ENCODE measurements at places on chromosomes 7 and 10. TPM values are rescaled to one million over a fixed set of nuclear protein-coding genes. Genes with fewer than 3 reads are reported as not detected.

DNA sequence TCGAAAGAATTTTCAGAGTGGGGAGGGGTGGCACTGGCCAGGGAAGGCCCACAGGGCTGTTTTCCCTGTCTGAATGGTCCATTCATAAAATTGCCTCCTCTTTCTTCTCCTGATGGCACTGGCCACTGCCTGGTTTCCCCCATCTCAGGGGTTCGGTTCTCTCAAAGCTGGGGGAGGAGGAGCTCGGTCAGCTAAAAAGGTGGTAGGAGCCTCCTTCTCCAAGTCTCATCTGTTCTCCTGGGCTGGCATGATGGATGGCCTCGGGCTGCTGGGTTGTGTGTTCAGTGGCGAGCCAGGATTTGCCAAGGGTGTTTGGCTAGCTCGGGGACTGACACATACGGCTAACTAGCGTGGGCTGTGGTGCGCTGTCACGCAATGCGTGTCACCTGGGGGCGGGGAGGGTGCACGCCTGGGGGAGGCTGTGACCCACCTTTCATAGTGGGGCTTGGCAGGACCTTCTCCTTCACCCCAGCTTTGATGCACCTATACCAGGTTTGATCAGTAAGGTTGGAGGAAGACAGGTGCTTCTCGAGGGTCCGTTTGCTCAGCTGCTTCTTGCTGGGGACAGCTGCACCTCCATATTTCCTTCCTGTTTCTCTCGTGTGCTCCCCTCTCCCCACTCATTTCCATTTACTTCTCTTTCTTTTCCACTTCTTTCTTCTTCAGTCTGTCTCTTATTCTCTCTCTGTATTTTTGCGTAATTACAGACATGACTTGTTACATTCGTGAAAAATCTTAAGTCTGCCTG is 36.3 kb downstream of the RBM20 start:
- no peaks in the 10 kb centered on the region for H3K36me3 ChIP-seq
- no peak overlapping the region for H3K4me3 ChIP-seq
- no peak overlapping the region for H3K27ac ChIP-seq
- H3K27me3 ChIP-seq, result peaks cover 23% of the 10 kb centered on the region

DNA sequence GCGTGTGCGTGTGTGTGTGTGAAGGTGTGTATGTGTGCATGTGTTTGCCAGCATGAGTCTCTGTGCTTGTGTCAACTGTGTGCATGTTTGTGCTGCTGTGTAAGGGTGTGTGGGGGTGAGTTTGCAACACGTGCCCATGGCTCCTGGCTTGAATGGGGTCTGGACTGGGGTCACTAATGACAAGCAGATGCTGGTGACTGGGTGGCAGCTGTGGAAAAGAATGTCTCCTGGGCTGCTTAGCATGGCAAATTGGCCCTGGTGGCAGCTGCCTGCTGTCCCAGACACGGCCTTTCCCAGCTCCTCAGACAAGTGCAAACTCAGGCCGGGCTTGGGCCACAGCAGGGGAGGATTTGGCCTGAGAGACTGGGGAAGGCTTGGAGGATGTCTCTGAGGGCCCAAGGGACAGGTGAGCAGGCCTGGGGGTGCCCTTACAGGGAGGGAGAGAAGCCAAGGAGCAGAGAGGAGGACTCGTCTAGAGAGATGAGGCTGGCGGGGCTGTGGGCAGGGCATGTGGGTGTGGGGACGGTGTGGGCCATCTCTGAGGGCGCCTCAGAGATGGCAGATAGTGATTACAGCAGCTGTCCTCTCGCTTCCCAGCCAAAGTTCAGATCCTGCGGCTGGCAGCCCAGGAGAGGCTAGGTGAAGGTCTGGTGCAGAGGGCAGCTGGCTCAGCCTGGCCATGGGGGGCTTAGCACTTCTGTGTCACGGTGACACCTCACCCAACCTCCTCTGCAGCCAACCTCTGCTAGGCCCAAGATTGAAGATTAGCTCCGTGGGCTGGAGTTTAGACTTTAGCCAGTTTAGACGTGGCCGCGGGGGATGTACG is 1.5 kb downstream of the AQP1 start:
- no peaks in the 10 kb centered on the region for H3K36me3 ChIP-seq
- no peak for DNase-seq
- no peak overlapping the region for H3K27ac ChIP-seq
- no peak overlapping the region for H3K4me3 ChIP-seq

The PHYHIPL gene
- not detected for total RNA-seq

The VWDE gene
- under 0.01 TPM for total RNA-seq

Data from osteoblast (primary cell).